Stimulated activated CD8-positive, alpha-beta memory T cell treated with anti-CD3 and anti-CD28 coated beads, Interleukin-7, amount 100 ng/mL, for 1 hour (primary cell): ENCODE measurements at places on chromosomes 11 and 22.

DNA sequence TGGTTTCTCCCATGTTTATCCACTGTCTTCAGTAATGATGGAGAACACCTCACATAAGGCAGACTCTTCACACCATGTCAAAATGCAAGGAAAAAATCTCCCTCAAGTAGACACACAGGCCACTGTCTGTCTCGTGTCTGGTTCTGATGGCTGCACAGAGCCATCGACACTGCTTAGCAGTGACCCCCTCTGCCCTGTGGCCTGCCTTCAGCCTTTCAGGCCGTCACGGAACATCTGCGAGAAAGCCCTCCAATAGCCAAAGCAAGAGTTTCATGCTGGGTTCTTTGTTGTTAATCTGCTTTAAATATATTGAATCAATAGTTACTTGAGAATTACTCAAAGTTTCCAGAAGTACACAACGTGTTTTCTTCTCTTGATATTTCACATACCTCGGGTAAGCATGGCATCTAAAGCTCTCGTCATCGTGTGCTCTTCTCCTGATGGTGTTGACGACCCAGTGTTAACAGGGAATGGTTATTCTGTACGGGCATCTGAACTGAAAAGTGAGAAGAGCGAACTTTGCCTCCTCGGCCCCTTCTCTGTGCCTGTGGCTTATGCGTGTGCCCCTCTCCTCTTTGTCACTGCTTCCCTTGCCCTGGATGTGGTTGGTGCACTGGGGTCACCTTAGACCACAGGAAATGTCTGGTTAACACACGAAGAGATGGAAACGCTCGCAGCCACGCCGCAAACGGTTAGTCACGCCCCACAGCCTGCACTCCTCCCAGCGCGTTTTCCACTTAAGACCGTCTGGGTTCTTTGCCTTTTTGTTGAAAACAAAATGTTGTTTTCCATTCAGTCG lies 33.4 kb upstream of the CTTN start:
- peak; percentile 31 for DNase-seq

DNA sequence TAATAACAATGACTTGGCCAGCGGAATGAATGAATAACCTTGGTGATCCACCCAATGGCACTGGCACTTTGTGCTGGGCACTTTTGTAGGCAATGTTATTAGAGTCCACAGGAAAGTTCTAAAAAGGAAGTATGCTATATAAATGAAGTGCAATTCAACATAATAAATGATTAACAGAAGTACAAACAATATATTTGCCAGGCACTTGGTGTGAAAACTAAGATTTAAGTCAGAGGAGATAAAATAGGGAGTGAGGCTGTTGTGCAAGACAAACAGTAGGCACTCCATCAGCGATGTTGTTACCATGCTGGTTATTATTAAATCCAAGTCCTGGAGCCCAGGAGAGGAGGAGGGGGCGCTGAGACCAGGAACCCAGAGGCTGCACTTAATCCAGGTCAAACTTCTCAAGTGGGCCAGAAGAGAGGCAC lies 173.8 kb downstream of the LARGE1 start:
- DNase-seq, result no peak

DNA sequence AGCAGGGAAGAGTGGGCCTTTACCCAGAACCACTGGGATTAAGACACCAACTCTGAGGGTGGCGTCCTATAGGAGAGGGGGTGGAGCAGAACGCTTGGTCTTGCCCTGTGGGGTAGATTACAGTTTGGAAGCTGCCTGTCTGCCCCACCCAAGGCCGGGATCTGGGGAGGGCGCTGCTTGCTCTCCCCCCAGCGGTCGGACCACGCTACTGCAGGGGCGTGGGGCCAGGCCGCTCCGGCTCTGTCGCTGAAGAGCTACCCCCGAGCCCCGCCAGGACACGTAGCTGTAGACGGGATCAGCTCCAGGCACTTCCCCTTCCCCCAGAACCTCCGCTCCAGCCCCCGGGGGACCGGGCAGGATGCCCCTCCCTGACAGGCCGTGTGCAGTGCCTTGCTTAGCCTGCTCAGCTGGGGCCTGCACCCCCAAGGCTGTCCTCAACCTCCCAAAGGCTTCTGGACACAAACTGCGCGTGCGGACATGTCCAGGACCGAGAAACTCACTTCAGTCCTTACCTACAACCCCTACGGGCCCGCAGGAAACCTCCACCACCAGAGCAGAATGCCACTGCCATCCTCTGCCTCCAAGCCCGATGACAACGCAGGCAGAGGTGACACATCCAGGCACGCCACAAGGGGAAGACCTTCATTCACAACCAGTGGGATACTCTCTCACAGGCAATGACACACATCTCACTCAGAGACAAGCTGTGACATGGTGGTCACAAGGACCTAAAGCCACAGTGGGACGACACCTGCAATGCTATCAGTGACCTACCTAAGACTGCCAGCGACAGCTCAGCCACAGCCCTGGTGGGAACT lies 3.6 kb downstream of the AHNAK start:
- DNase-seq, result no peak

DNA sequence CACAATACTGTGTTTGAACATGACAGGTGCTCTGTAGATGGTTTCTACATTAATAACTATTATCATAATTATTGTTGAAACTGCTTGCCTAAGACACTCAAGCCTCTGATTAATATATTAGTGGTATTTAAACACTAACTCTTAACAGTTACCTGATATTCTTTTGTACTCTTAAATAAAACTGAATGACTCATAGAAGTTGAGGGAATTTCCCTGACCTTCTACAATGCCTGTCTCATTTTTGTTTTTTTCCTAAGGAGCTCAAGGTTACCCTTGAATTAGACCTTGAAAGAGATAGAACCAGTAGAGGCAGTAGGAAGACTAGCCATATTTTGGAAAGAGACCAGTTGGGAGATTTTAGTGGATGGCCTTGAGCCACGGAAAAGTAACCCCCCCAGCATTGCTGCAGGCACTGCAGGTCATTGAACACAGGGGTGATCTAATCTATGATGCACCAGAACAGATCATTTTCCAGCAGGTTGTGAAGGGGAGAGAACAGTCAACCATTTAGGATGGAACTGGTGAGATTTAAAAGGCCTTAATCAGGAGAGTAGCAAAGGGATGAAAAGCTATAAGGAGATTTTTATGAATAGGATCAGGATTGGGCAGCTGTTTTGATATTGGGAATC lies 148.3 kb downstream of the PGR start:
- no peak for DNase-seq

- DNase-seq, result no peak
Observed at GRCh38 chr22:48347311-48347710, 1480.4 kb downstream of the BRD1 start.

DNA sequence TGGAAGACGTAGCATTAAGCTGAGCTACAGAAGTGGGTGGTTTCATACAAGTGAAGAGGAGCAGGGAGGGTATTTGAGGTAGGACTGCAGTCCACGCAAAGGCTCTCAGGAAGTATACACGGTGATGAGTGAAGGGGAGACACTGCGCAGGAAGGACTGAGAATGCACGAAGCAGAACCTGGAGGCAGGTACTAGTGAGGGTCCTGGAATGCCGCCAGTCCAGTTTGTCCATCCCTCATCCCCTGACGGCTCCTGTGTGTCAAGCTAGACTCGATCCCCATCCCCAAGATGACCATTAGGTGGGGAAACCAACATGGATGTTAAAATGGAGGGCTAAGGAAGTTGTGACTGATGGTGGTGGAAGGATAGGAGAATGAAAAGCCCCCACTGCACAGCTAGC lies 23.8 kb downstream of the ART5 start:
- DNase-seq, result no peak

DNA sequence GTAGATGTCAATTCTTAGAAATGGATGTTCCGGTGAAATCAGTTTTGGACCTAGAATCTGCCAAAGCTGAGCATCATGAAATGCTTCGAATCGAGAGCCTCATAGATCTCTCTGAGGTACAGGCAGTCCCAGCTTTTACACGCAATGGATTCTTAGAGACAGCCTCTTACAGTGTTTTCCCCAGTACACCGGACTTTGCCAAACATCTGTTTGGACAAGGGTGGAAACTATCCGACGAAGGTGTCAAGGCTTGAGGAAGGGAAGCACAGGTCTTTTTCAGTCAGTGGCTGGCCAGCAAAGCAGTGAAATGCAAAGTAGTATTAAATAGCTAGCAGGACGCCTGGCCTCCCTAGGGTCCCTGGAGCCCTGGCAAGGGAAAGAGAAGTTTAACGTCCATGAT lies 4.9 kb downstream of the GRK3 start:
- no peak for DNase-seq

DNA sequence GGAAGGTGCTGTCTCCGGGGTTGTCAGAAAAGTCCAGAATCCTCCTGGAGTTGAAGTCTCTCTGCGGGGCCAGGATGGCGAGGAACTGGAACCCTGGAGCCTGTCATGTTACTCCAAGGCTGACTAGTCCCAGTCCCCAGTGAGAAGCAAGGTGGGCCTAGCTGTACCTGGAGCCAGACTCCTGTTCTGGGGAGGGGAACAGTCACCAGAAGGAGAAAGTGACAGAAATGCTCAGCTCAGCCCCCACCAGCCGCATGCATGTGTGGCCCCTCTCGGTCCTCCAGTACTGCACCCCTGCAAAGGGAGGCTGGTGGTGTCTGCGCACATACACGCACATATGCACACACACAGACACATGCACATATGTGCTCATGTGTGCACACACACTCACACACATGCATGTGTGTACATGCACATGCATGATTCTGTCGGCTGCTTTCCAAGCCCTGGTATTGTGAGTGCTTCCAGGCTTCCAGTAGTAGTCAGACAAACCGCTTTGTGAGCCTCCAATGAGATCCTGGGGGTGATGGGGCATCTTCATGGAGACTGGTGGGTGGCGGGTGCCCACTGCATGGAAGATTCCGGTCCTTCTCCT lies 54.3 kb downstream of the RTL6 start:
- DNase-seq, result no peak

DNA sequence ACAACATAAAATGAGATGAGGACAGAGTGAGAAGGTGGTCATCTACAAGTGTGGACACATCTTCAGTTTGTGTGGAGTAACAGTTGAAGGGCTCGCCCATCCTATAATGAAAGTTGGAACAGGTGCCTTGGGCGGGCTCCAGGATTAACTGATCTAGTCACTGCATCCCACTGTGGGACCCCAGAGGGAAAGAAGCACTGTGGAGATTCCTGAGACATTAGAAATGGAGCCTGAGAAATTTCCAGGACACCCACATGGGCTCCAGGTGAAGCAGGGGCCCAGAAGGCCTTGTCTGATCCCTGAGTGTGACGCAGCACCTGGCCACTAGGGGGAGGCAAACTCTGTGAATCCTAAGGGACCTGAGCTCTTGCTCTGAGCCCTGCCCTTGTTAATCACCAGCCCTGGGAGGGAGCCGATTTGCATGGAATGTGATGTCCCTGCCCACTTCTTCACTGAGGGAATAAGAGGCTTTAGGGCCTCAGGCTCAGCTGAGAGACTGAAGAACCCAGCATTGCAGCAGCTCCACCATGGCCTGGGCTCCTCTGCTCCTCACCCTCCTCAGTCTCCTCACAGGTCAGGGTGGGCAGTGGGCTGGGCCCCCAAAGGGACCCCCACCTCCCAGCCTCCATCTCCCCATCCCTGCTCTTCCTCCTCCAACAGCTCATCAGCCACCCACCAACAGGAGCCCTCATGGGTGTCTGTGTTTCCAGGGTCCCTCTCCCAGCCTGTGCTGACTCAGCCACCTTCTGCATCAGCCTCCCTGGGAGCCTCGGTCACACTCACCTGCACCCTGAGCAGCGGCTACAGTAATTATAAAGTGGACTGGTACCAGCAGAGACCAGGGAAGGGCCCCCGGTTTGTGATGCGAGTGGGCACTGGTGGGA lies 98.4 kb downstream of the VPREB1 start:
- peak; percentile 29 for DNase-seq

- no peak for DNase-seq
Observed at GRCh38 chr11:67032830-67033551, 10.1 kb downstream of the SYT12 start.

DNA sequence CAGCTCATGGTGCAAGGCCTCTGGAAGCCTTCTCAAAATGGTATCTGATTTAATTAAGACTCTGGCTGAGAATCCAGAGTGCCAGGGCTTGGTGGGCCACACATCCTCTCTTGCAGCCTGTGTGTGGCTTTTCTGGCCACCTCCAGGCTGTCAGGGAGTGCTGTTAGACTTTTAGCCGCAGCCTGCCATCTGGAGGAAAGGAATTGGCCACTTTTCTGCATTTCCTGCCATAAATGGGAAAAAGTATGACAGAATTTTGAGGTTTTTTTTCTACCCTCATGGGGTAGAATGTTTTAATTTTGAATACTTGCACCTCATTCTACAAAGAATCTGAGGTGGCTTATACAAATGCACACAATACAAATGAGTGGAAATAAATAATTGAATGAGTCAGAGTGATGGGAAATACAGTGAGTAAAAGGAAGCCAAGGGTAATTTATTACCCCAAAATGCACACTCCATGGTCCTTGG lies 218.4 kb downstream of the ADAMTS15 start:
- DNase-seq, result no peak

GRCh38 chr22:46297151-46297812 lies 612 bp downstream of the GTSE1 start:
- no peak for DNase-seq

- no peak for DNase-seq
Observed at GRCh38 chr11:122202161-122202950, 86.3 kb upstream of the BLID start.

DNA sequence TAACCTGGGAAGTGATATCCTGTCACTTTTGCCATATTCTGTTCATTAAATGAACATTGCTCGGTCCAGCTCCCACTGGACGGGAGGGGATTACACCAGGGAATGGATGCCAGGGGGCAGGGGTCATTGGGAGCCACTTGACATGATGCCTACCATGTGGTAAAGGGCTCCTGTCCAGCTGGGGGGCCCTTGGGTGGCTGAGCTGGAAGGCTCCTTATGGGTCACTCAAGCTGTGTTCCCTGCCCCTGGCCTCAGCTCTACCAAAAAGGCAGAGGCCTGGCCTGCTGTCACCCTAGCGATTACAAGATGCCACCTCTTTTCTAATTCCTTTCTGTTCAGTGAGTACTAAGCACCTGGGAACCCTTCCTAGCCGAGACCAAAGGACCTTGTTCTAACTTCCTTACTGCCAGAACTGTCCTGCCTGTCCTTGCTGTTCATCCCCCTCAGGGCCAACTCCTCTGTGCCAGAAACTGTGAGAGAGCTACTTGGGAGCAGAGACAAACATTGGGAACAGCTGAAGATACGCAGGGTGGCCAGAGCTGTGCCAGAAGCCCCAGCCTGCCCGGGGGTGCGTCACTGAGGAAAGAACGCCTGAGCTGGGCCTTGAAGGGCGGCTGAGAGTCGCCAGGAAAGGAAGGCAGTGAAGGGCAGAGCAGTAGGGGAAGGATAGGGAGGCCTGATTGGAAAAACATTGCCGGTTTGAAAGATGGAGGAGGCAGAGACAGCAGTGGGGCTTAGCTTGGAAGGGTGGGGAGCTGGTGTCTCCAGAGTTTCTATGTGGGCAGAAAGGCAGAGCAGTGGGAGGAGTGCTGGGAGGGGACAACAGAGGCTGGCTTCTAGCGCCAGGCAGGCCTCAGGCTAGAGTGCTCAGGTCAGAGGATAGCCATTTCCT lies 12.7 kb upstream of the UVRAG start:
- DNase-seq, result no peak
